ENCODE measurements at places on chromosomes 3 and 15. TPM values are rescaled to one million over a fixed set of nuclear protein-coding genes. Genes with fewer than 3 reads are reported as not detected.

MINAR1 gene
- 0.70 TPM for total RNA-seq

P2RY1 gene
- 1.3 TPM for total RNA-seq

AHSG gene
- not detected for total RNA-seq

GATA2 gene
- 4.4 TPM for total RNA-seq

ANO10 gene
- total RNA-seq = 28.5 TPM

C3orf85 gene
- total RNA-seq = not detected

IL17RD gene
- 5.4 TPM for total RNA-seq

FAM81A gene
- not detected for total RNA-seq

ESYT3 gene
- 1.4 TPM for total RNA-seq

CPB1 gene
- total RNA-seq = not detected

ACOX2 gene
- 30.9 TPM for total RNA-seq
